Memory B cell (primary cell): ENCODE measurements at places on chromosomes 2 and 18.

GRCh38 chr2:239942871-239943311, 82.3 kb downstream of the NDUFA10 start:
- no peak for DNase-seq

- DNase-seq: no peak
Measured at GRCh38 chr2:144460727-144461307, 59.1 kb downstream of the ZEB2 start.

GRCh38 chr2:52074130-52074719, 1042.3 kb upstream of the NRXN1 start:
- DNase-seq: no peak

DNA sequence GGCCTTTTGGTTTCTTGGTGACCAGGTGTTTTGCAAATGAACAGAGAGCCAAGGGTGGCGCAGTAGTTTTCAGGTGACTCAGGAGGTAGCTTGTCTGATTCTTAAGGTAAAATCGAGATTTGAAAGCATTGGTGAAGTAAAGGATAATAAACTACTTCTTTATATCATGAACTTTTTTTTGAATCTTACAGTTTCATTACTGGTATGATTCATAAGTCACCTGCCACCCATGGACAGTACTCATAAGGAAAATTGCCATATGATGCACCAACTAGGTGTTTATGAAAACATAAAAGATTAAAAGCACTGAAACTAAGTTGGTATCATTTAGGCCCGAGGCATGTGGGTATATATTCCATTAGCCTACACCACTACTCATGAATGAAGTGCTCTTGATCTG, 84.1 kb upstream of the MGAT5 start:
- DNase-seq: no peak

DNA sequence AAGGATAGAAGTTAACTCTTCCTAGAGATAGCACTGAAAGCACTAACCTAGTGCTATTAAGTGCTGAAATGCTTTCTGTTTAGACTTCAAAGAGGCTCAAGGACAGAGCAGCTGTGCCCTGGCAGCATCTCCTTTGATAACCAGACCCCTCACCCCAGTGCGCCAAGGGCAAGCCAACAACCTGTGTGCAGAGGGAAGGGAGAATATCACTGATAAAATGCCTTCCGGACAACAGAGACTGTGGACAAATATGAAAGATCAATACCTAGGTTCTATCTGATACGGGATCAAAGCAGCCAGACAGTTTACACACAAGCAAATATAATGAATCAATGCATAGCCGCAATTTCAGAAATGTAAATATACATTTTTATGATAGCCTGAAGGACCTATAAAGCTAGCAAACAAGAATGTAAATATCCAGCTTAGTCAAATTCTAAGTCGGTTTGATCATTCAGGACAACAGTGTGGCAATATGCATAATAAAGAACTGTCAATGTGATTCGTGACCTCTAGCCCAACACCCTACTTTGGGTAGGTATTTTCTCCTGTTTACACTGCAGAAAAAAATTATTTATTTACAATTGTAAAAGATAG, 91.8 kb upstream of the RFX8 start:
- no peak for DNase-seq

DNA sequence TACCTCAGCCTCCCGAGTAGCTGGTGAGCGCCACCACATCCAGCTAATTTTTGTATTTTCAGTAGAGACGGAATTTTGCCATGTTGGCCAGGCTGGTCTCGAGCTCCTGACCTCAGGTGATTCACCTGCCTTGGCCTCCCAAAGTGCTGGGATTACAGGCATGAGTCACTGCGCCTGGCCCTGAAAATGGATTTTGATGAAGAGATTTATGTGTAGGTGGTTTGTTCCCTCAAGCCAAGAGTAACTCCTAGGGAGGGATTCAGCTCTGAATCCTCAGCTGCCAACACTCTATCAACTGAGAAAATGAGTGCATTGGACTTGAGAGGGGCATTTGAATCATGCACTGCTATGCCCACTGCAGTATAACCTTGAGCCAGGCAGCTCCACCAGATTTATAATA, 17.5 kb upstream of the LIPG start:
- DNase-seq: no peak

DNA sequence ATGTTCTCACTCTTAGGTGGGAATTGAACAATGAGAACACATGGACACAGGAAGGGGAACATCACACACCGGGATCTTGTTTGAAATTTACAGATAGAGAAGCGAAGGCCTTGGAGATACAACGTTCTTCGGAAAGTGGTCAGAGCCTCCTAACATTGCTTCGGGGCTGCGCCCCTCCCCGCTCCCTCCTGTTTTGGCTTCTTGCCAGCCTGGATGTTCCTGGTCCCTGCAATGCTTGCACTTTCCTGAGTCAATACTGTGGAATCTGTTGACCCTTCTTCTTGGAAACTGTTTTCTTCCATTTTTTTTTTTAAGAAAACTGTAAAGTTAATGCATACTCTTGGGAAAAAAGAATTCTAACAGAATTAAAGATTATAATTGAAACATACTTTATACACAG, 360.8 kb downstream of the SOCS6 start:
- DNase-seq: no peak

DNA sequence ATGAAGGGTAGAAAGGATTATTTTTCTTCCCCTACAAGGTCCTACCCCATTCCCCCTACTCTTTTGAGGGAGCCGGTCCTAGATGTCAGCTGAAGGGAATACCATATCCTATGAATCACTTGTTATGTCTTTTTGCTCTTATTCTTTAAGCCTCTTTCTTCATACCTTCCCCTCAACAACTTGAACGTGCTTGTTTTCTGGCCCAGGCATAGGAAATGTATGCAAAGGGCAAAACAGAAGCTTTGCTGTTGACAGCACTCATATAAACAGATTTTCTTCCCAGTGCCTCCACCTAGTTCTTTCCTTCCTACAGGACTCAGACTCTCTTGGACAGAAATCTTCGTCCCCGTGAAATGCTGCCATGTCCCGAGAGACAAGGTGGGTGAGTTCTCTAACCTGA, 64.6 kb downstream of the TMEM17 start:
- DNase-seq: no peak

DNA sequence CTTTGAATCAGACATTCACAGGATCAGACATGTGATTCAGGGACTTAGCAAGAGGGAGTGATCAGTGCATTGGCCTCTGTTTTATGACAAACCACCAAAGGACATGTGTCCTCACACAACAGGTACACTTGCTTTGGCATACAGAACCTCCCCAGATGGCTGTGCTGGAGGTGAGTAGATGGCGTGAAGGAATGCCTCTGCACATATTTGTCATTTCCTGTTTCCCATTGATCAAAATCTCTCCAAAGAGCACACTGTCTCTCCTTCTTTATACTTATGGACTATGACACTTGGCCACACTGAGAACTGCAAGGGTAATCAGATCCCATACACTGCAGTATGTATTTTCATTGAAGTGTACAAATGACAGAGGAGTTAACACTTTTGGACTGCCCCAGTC, 927.6 kb downstream of the TSN start:
- no peak for DNase-seq

DNA sequence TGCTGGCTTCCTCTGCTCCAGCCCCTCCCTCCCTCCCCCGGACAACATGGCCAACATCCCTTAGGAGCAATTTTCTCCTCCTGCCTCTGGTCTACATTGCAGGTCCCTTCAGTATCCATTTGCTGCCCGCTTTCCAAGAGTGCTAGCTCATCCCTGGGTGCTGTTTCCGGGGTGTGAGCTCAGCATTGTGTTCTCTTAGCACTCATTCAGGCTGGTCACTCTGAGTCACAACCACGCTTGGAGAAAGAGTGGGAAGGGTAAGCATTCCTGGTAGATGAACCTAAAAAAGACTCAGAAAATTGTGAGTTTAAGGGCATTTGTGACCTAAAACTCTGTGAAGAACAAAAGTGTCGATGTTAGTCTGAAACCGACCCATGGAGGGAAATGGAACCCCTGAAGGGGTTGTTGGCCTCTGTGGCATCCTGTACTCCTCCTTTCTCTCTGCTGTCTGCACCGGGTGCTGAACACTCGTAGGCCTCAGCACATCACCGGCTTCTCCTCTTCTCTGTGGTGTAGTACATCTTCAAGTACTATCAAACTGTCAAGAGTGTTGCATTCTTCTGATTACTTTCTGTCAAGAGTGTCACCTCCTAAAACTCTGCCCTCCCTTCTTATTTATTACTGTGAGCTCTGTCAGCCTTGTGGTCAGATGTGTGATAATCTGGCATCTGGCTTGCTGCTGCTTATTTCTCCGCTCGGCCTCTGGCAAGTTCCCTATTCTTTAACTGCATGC, 73.0 kb downstream of the CTNNA2 start:
- DNase-seq: no peak

DNA sequence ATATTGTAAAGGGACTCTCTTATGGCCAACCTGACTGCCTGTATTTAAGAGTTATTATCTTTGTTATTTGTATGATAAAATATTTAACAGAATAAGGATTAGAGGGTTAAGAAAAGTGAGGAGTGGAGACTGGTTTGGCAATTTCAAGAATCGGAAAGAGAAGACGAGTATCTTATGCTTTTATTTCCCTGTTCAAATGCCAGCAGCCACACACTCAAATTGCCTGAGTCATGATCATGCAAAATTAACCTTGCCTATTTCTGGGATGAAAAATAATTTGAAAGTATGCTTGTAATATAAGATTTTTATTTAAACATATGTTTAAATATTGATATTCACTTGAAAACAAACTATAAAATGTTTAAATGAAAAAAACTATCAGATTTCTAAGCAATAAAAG, 188.6 kb downstream of the CD226 start:
- no peak for DNase-seq

- DNase-seq: no peak
Measured at GRCh38 chr2:239058766-239059165, 210.9 kb downstream of the TWIST2 start.

DNA sequence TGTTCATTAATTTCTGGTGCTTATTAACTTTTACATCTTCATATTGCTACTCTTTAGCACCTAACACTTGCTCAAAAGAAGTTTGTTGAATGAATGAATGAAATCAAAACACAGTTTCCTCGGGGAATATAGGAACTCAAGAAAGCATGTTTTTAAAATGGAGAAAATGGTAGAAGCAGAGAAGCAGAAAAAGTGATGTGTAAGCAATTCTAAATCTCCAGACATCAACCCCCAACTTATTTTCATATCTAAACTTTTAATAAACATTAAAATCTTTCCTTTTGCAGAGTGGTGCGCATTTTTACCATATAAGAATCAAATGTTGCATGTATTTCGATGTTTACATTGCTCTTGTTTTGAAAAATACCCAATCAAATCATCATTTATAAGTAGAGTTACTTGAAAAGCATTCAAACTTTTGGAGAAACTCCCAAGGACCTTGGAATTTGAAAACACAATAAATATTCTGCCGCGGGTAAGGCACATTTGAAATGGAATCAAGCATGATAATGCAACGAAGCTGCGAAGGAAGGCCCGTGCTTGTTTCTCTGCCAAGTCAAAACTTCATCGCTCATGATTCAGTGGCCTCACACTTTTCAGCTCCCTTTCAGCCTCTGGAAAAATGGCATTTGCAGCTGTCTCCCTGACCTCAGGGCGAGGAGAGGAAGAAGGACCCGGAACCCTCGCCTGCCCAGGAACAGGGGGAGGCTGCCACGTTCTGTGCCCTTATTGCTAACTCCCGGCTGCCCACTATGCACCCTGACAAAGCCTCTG, 26.7 kb upstream of the SMIM21 start:
- no peak for DNase-seq

- DNase-seq: no peak
Measured at GRCh38 chr2:18971069-18971378, 381.7 kb upstream of the NT5C1B start.

- no peak for DNase-seq
Measured at GRCh38 chr2:105442056-105442455, 43.2 kb upstream of the FHL2 start.

GRCh38 chr2:218326315-218326714, 30.3 kb upstream of the CATIP start:
- DNase-seq: no peak

DNA sequence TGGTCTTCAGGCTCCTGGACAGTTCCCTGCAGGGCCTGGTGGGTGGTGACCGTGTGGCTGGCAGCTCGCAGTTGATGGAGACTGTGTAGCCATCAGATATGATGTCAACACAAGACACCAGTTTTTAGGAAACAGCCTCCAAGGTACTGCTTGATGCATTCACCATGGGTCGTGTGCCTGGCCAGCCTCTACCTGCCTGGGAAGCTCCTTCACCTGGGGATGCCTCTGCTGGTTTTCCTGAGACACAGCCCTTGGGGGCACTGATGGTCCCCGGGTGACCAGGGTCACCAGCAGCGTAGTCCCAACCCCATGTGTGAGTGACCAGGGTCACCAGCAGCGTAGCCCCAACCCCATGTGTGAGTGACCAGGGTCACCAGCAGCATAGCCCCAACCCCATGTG, 33.6 kb upstream of the KCNG2 start:
- DNase-seq: no peak

DNA sequence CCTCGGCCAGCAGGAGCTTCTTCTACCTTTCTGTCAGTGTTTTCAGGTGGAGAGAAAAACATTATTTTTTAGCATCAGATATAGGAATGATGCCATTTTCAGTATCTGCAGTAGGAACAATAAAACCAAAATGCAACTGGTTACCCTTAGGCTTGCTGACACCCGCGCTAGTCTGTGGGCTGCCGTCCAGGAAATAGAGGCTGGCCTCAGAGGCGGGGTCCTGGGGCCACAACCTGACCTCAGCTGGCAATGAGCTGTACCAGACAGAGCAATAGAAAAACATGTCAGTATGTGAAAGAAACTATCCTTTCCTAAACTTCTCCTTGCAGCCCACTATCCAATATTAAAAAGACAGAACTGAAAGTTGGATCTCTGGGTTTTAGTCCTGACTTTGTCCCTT, 4.6 kb upstream of the ST6GAL2 start:
- DNase-seq: no peak

- no peak for DNase-seq
Measured at GRCh38 chr18:32707147-32707546, 65.7 kb downstream of the KLHL14 start.

GRCh38 chr2:98869272-98869641, 66.8 kb downstream of the CRACDL start:
- no peak for DNase-seq

- no peak for DNase-seq
Measured at GRCh38 chr18:60925892-60926291, 407.3 kb upstream of the CDH20 start.

GRCh38 chr2:150811259-150811855, 323.9 kb upstream of the RND3 start:
- no peak for DNase-seq

GRCh38 chr2:223541546-223541945, 60.6 kb downstream of the SCG2 start:
- no peak for DNase-seq

DNA sequence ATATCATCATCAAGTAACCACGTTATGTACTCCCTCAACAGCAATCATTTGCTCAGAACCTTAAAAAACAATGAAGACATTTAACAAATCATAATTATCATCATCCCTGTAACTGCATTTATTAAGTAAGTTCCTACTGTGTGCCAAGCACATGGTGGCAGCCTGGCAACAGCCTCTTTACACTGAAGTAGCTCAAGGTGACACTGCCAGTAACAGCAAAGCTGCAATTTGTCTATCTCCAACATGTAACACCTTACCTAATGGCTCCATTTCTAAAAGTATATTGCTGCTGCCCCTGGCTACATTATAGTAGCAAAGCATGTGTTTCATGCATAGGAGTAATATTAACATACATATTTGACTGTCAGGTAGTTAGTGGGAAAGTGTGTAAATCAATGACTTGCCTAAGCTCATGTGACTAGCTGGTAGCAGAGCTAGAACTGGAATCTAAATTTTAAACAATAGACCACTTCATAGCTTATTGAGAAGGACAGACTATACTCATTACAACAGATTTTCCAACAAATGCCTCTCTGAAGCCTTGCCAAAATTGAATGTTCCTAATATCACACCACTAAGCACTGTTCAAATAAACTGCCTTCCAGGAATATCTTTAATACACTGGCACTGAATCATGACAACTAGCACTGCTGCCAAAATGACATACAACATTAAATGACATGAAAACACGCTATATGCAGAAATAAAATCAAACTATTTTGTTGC, 86.7 kb downstream of the L3MBTL4 start:
- DNase-seq: no peak
